ENCODE measurements at places on chromosomes 6 and 20. TPM values are rescaled to one million over a fixed set of nuclear protein-coding genes. Genes with fewer than 3 reads are reported as not detected.

- DNase-seq = no peak
Measured at GRCh38 chr20:9062066-9062465, 6.8 kb upstream of the PLCB4 start.

Gene MLN
- total RNA-seq = not detected

Gene SLC22A16
- total RNA-seq = not detected

- DNase-seq = peak; percentile 62
Measured at GRCh38 chr20:25195962-25196785, 662 bp downstream of the ENTPD6 start.

- DNase-seq = no peak
Measured at GRCh38 chr6:8991844-8992243, 556.5 kb upstream of the SLC35B3 start.

GRCh38 chr20:54105653-54106052 is 35.3 kb upstream of the BCAS1 start:
- DNase-seq = no peak

GRCh38 chr6:136579800-136580199 is 29.6 kb upstream of the MAP7 start:
- no peak for DNase-seq

GRCh38 chr20:9736373-9736772 is 102.5 kb downstream of the PAK5 start:
- no peak for DNase-seq

DNA sequence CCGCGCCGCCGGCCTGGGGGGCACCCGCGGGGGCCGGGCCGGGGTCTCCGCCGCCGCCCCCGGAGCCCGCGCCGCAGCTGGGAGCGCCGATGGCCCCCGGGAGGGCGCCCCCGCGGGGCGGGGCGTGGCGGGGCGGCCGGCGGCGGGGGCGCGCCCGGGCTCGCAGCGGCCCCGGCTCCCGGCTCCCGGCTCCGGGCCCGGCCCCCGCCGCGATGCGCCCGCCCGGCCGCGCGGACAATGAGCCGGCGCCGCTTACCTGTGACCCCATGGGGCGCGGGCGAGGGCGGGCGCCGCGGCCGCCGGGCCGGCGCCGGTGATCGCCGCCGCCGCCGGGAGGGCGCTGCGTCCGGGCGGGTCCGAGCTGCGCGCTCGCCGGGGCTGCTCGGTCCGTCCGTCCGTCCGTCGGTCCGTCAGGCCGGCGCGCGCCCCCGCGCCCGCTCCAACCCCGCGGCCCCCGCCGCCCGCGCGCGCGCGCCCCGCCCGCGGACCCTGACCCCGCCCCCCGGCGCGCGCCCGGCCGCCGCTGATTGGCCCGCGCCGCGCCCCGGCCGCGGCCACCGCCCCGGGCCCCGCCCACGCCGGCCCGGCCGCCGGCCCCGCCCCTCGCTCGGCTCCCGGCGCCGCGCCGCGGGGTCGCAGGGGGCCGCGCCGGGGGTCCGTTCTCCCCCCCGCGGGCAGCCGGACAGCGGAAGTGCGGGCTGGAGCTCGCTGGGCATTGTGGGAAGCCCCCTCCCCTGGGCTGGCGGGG is at the start of gene ZBTB46:
ZBTB46 (minus strand) TSS at position 424 of the 748 bp plus-strand sequence. CDS start 40,507 bp downstream, outside the sequence.
- DNase-seq = peak; percentile 61

- DNase-seq = no peak
Measured at GRCh38 chr6:33306356-33306755, 7.5 kb downstream of the TAPBP start.

- no peak for DNase-seq
Measured at GRCh38 chr6:142485256-142485655, 183.4 kb downstream of the ADGRG6 start.

DNA sequence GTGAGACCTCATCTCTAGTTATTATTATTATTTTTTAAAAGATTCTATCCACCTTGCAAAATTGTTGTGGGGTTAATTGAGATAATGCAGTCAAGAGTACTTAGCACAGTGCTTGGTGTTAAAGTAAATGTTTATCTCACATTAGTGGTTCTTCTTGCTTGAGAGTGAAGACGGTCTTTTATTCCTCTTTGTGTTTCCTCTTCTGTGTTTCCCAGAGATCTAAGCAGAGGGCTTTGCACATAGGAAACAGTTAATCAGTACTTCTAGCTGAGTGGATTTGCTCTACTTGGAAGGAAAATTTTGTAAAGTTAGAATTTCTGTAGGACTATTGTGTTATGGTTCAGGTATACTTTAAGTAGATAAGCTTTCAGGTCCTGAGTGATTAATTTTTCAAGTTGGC is 3.5 kb downstream of the ARMC2 start:
- no peak for DNase-seq
